CD4-positive, alpha-beta T cell treated with Interferon alpha-2 for 1 hour (primary cell): ENCODE measurements at places on chromosomes 3 and 15.
A peak's percentile ranks its signal among the peaks of the same experiment; 100 is the strongest.

DNA sequence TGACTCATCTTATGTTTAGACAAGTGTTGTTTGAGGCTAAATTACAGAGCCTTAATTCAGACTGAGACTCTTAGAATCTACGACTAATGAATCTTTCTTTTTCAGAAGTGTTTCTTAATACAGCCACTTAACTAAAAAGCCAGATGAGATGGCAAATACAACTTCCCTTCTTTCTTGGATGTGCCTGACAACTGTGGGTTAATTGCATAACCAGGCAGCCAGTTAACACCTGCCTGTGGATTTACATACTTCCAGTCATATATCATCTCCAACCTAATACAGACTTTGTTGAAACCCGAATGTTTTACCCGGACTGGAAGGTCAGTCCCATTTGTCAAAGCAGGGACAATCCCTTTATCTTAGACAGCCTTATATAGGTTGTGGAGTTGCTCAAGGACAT is 297.6 kb downstream of the VPS13C start:
- DNase-seq: no peak

- DNase-seq: no peak
These were observed 33.1 kb upstream of the SEMA3F start for GRCh38 chr3:50122071-50122470.

DNA sequence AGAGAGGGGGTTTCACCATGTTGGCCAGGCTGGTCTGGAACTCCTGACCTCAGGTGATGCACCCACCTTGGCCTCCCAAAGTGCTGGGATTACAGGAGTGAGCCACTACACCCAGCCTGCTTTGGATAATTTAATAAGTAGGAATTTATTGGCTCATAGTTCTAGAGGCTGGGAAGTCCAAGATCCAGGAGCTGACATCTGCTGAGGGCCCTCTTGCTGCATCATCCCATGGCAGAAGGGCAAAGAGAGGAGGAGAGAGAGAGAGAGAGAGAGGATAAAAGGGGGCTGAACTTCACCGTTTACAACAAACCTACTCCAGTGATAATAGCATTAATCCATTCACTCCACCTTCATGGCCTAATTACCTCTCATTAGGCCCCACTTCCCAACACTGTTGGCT is 62.0 kb upstream of the HES1 start:
- no peak for DNase-seq

- no peak for DNase-seq
These were observed 110.7 kb downstream of the RSRC1 start for GRCh38 chr3:158220575-158220974.

DNA sequence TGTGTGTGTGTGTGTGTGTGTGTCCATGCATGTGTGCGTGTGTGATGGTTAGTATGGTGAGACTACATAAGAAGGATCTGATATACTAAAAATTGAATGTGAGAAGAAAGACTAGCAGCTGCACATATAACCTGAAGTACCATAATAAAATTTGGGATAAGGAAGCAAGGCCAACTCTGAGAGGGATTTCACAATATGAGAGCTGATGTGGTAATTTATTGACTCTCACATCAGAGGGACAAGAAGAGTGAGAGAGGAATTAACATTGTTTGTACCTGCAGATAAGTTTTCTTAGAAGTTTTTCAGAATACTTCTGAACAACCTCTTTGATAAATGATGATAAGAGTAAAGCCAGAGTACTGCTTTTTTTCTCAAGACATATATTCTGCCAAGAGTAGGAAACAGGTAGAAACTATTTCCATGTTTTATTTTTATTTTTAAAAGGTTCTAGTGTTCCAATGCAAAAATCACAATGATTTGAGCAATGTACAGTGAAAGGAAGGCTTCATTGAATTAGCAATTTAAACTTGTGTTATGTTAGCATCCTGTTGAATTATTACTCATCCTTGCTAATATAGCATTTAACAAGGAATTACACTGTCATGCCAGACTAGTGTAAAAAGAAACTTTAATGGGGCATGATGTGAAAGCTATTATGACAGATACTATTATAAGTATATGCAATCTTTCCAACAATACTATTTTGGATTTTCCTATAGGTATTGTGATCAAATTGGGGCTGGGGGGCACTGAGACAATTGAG is 415.5 kb upstream of the ARPP21 start:
- no peak for DNase-seq

DNA sequence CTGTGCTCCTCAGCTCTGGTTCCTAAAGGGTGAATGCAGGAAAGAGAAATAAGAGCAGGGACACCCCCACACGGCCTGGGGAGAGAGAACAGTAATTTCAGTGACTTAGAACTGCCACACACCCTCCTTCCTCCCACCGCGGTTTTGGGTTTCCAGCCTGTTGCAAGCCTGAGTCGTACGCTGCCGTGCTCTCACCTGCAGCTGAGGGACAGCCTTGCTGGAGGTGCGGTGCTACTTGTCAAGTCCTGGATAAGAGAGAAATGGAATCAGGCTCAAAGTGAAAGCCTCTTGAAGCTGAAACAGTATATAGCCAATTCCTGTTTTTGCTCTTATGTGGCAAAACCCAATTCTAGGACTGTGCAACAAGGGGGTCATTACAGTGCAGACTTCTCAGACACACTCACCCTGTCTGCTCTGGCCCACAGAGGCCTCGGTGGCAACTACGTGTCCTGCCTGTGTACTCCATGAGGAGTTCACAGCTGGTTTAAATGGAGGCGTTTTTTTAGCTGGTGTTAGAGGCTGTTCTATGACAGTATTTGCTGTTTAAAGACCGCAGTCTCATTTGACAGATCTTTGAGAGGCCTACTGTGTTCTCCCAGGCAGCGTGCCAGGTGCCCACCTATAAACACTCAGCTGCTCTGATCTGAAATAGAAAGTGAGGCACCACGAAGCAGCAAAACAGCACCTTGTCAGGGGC is 42.9 kb downstream of the TBC1D2B start:
- peak; percentile 78 for DNase-seq

- no peak for DNase-seq
These were observed 4.0 kb upstream of the CCR1 start for GRCh38 chr3:46212101-46212500.

- DNase-seq: no peak
These were observed 166.4 kb downstream of the CADPS start for GRCh38 chr3:62708638-62709373.

DNA sequence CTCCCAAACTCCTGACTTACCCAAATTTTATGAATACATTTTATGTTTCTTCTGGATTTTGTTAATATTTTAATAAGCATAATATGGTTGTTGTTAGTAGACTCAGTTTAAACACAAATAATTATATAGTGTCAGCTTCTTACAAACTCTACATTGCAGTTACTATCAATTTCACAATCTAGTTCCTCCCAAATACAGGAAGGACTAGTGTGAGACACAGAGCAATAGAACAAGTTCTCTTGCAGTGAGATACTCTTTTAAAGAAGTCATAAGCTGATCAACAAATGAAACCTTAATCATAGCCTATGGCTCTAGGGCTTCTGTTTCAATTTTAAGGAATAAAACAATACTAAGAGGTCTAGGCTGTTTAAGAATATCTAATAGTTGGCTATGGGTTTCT is 86.1 kb downstream of the SAMMSON start:
- DNase-seq: no peak

- DNase-seq: no peak
These were observed 1.1 kb downstream of the FAN1 start for GRCh38 chr15:30904812-30905211.

GRCh38 chr3:112635674-112636073 is 5.3 kb downstream of the CCDC80 start:
- no peak for DNase-seq

GRCh38 chr3:56783644-56784447 is 17.9 kb downstream of the ARHGEF3 start:
- peak; percentile 88 for DNase-seq

- DNase-seq: no peak
These were observed 83.0 kb downstream of the PDCD6IP start for GRCh38 chr3:33881156-33882064.

- DNase-seq: no peak
These were observed 2.7 kb downstream of the MAP6D1 start for GRCh38 chr3:183822631-183823030.

DNA sequence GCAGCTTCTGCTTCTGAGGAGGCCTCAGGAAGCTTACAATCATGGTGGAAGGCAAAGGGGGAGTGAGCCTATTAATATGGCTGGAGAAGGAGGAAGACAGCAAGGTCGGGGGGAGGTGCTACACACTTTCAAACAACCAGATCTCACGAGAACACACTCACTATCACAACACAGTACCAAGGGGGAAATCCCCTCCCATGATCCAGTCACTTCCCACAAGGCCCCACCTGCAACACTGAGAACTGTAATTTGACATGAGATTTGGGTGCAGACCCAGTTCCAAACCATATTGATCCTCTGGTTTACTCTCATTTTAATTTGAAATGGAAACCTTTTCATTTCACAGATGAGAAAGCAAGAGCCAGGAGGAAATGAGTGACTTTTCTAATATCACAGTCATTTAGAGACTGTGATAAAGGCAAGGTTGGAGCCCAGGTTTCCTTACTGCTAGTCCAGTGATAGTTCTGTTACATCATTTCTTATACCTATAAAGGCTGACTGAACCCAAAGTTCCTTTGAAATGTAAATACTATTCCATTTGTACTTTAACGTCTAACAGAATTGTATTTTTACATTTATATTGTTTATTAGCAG is 105.8 kb upstream of the GAP43 start:
- no peak for DNase-seq

DNA sequence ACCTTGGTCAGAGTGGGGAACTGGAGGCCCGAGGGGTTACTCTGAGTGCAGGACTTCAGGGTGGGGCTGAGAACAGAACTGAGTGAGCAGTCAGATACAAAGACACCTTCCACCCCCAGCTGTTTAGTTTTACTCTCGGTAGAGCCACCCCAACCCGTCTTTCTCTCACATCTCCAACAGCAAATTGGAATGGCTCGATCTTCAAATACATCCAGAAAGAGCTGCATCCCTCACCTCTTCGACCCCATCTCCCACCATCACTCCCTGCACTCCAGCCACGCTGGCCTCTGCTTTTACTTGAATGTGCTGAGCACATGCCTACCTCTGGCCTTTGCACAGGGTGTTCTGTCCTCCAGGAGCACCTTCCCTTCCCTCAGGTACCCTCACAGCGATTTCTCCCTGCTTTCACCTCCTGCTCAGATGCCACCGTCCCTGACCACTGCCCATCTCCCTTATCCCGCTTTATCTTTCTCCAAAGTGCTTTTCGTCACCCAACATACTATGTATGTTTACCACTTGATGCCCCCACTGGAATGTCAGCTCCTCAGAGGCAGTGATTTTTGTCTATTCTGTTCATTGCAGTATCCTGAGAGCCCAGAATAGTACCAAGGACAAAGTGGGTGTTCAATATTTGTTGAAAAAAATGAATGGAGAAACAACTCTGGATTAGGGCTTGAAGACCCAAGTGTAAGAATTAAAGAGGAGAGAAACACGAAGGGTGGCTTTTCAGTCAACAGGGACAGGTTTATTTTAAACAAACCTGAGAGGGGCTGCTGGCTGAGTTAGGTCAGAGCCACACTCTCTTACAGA is 4.4 kb downstream of the CHCHD4 start:
- no peak for DNase-seq

- DNase-seq: no peak
These were observed 64.2 kb upstream of the MME start for GRCh38 chr3:155015776-155016436.

DNA sequence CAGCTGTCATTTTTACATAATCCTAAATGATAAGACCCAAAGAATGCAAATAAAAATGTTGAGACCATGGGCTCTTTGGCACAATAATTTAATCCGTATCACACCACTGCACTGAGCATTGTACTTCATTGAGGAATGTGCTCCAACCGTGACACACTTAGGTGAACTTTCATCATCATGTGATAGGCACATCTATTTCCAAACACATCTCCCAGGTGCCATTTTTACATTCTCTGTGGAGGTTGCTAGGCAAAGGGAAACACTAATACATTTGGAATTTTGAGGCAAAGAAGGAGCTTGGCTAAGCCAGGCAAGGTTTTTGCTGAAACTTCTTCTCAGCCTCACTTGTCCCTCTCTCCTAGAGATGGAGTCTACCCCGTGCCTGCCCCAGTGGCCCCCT is 68.7 kb downstream of the LRTM1 start:
- no peak for DNase-seq

DNA sequence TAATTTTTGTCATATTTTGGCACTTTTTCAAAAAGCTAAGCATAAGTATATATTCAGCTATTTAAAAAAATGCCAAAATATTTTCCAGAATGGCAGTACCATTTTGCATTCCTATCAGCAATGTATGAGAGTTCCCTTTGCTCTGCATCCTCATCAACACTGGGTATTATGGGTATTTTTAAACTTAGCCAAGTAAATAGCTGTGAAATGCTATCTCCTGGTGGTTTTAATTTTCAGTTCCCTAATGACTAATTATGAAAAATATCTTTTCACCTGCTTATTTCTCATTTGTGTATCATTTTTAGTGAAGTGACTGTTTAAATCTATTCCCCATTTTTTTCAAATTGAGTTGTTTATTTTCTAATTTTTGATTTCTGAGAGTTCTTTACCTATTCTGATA is 199.7 kb upstream of the NECTIN3 start:
- no peak for DNase-seq

DNA sequence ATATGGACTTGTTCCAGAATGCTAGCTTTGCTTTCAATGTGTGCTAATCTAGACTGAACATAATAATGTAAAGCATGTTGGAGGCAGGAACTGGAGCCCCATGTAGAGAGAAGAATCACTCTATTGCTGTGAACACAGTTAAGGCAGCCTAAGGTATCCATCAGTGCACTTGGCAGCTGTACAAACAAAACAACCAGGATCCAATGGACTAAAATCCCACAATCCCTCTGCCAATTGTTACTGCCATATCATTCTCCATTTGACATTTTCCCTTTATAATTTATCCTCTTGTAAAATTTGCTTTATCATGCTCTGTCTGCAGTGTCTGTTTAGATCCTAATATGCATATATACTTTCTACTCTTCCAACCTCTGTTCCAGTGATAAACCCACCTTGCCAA is 756.8 kb upstream of the LMCD1 start:
- DNase-seq: no peak

GRCh38 chr3:14414846-14415464 is 12.5 kb downstream of the SLC6A6 start:
- DNase-seq: no peak

- peak; percentile 49 for DNase-seq
These were observed 18.3 kb downstream of the FBXO22 start for GRCh38 chr15:75921732-75922703.

DNA sequence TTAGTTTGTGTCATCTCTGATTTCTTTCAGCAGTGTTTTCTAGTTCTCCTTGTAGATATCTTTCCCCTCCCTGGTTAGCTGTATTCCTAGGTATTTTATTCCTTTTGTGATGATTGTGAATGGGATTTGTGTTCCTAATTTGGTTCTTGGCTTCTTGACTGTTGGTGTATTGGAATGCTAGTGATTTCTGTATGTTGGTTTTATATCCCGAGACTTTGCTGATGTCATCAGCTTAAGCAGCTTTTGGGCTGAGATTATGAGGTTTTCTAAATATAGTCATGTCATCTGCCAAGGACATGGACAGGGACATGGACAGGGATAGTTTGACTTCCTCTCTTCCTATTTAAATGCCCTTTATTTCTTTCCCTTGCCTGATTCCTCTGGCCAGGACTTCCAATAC is 35.8 kb downstream of the MYO9A start:
- no peak for DNase-seq
